ENCODE measurements at places on chromosomes 7 and 10. TPM values are rescaled to one million over a fixed set of nuclear protein-coding genes. Genes with fewer than 3 reads are reported as not detected.

DNA sequence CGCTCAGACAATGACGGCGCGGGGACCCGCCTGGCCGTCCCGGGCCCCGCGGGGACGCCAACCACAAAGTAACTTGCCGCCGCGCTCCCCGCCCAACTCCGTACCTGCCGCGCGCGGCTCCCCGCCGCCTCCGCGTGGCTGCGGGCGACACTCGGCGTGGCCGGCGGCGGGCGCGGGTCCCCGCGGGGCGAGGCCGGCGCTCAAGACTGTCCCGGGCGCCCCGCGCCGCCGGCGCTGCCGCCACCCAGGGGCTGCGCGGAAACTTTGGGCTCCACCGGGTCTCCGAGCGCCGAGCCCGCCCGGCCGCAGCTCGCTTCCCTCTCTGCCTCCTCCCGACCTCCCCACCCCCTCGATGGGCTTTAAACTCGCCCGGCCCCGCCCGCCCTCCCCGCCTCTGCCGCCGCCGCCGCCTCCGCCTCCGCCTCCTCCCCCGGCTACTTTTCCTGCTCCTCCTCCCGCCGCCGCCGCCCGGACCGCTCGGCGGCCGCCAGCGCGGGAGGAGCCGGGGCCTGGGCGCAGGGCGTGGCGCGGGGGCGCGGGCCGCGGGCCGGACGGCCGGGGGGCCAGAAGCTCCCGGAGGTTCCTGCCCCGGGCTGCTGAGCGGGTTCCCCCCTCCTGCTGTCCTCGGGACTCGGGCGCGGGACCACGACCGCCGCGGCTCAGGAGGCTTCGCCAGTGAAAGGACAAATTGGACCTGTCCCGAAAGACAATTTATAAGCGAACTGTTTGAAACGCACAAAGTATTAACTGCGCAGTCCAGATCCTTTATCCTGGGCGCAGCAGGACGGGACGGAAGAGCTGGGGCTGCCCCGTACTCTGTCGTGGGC is 10.6 kb upstream of the GRB10 start:
- peak; percentile 53 for DNase-seq

DNA sequence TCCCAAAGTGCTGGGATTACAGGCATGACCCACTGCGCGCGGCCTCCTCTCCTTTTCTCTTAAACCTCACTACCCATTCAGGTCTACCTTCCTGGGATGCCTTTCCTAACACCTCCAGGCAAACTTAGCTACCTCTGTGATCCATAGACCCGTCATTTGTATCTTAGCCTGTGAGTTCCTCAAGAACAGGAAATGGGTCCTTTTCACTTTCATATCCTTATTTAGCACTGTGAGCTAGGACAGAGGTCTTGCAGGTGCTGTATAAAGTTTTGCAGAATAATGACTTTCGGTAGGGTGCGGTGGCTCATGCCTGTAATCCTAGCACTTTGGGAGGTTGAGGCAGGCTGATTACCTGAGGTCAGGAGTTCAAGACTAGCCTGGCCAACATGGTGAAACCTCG is 215.7 kb downstream of the RELN start:
- no peak for DNase-seq

GRCh38 chr10:99344715-99345114 is 15.6 kb downstream of the CNNM1 start:
- no peak for DNase-seq

DNA sequence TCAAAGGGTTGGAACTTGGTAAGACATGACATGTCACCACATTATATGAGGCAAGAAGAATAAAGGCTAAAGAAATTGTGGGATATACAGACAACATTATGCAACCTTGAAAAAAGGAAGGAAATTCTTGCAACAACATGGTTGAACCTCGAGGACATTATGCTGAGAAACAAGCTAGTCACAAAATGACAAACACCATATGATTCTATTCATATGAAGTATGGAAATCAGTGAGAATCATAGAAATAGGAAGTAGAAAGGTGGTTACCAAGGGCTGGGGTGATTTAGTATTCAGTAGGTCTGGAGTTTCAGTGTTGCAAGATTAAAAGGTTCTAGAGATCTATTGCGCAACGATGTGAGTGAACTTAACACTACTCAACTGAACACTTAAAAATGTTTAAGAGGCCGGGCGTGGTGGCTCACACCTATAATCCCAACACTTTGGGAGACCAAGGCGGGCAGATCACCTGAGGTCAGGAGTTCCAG is 126.9 kb upstream of the TBX20 start:
- DNase-seq: no peak

GRCh38 chr7:105452085-105452484 is 63.4 kb upstream of the SRPK2 start:
- peak; percentile 87 for DNase-seq

- no peak for DNase-seq
These were observed 595.6 kb downstream of the GRM8 start for GRCh38 chr7:126657137-126657536.

DNA sequence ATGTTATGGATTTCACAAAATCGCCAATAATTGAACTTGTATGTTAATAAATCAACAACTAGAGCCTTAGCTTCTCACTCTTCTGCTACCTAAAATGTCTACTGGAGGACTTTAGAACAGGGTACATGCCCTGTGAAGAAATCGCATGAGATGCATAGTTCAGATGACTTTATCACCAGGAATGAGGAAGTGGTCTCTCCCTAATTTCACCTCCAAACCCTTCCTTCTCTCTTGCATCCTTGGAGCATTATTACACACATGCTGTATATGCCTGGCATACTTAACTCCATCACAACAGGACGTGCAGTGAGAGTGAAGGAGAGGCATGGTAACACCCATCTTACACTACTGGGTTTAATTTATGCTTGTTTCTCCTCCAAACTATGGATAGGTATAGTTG is 27.8 kb downstream of the RHEB start:
- no peak for DNase-seq

GRCh38 chr10:93309062-93309461 is 173.1 kb downstream of the MYOF start:
- peak; percentile 14 for DNase-seq

GRCh38 chr10:101087965-101088364 is 26.2 kb downstream of the KAZALD1 start:
- DNase-seq: no peak

GRCh38 chr7:152462995-152463708 is 27.3 kb upstream of the KMT2C start:
- peak; percentile 54 for DNase-seq

DNA sequence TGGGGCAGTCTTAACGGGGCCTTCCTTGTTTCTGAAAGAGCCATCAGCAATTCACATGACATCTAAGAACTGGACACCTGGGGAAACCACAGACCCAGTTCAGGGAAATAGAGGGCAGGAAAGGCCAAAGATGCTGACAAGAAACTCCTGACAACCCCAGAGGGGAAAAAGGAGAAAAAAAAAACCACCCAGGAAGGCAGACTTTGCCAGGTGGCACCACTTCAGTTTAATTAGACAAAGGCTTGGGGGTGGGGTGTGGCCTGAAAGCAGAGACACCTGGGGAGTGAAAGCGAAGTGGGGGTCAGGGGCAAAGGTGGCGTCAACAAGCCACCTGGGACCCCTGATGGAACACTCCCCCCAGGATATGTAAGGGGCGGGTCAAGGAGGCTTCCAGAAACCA is 53.6 kb downstream of the RAB11FIP2 start:
- DNase-seq: no peak

DNA sequence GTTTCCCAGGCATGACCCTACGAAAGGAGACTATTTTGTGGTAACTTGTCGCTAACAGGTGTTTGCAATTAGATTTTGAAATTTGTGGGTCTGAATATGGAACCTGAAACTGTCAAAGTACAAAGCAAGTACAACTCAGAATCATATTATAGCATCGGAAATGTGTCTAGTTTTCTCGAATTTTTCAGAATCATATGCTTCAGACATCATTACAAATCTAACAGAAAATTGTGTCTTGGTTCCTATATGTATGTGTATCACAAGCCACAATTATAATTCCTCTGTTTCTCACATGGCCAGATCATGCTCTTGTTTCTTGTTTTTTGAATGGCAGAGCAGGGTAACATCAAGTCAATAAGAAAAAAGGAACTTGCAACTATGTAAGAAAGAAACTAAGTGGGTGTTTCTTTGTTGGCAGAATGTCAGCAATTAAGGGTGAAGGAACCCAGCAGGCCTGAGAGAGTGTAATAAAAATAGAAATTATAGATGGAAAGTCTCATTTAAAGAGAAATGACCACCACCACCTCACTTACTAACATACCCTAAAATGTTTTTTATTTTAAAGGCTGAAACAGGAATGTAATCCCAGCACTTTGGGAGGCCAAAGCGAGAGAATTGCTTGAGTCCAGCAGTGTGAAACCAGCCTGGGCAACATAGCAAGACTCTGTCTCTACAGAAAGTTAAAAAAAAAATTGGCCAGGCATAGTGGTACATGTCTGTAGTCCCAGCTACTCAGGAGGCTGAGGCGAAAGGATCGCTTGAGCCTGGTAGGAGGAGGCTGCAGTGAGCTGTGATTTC is 51.3 kb downstream of the PRTFDC1 start:
- peak; percentile 47 for DNase-seq

- no peak for DNase-seq
These were observed 24.9 kb upstream of the CD36 start for GRCh38 chr7:80613519-80613918.

- DNase-seq: no peak
These were observed 471.4 kb downstream of the ADRA2A start for GRCh38 chr10:111548084-111548726.

DNA sequence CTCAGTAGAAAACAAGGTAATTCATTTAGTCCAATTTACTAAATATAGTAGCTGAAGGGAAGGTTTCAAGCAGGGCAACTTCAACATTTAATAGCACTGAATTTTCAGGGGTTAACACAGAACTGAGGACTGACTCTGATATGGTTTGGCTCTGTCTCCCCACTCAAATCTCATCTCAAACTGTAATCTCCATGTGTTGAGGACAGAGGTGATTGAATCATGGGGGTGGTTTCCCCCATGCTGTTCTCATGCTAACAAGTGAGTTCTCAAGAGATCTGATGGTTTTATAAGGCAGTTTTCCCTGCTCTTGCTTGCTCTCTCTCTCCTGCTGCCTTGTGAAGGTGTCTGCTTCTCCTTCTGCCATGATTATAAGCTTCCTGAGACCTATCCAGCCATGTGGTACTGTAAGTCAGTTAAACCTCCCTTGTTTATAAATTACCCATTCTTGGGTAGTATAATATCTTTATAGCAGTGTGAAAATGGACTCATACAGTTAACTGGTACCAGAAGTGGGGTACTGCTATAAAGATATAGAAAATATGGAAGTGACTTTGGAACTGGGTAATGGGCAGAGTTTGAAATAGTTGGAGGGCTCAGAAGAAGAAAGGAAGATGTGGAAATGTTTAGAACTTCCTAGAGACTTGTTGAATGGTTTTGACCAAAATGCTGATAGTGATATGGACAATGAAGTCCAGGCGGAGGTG is 9.8 kb upstream of the UMAD1 start:
- no peak for DNase-seq

DNA sequence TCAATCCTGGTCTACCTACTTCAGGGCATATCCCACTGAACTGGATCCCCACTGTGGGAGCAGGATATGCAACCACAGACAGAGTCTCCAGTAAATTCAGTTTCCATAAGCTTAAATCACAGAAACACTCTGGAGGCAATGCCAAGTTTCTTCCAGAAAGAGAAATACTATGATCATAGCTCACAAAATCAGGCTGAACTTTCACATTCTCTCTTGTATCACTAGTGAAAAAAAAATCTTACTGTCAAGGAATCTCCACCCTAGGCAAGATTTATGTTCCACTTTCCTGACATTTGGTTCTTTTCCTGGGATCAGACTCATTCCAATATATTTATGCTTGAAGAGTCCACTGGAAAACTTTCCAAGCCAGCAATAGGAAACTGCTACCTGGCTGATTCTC is 749.0 kb downstream of the SUGCT start:
- peak; percentile 30 for DNase-seq

DNA sequence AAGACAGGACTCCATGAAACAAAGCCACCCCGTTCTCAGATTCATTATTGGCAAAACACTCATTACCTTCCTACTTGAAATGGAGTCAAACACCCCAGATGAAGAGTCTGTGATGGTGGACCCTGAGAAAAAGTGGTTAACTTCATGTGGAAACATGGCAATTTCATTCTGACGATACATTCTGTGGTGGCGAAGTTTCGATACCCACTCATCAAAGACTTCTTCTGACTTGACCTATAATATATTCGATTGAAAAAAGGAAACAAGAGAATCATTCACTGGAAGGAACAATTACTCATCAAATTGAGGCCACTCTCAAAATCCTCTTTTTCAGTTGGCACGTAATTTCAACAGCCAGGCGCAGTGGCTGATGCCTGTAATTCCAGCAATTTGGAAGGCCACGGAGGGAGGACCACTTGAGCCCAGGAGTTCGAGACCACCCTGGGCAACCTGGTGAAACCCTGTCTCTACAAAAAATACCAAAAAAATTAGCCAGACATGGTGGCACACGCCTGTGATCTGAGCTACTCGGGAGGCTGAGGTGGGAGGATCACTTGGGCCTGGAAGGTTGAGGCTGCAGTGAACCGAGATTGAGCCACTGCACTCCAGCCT is 108.8 kb upstream of the GSDME start:
- DNase-seq: no peak

GRCh38 chr7:41674505-41675023 is 28.3 kb downstream of the INHBA start:
- DNase-seq: no peak

DNA sequence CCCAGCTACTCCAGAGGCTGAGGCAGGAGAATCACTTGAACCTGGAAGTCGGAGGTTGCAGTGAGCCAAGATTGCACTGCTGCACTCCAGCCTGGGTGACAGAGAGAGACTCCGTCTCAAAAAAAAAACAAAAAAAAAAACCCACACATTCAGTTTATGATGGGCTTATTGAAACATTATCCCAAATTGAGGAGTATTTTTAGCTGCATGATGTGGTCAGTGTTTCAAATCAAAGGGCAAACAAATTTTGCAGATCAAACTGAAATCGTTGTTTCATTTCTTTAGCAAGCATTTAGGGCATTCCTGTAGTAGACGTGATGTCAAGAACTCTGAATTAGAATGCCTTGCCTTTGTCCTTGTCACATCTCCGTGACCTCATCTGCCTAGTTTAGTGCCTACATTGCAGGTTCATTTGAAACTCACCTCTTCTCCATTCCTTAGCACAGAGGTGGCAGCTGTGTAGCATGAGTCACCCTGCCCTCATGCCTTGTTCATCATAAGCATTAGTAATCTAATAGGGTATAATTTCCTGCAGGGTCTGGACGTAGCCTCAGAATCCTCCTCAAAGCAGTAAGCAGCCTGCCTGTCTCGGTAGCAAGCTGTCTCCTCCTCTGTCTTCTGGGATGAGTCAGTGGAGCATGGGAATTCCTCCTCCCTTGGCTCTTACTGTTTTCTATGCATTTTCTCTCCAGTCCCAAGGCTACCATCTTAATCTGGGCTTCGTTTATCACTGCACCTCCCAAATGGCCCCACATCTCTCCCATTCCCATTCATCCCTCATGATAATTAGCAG is 73.8 kb downstream of the CUL1 start:
- no peak for DNase-seq

- DNase-seq: no peak
These were observed 132.7 kb downstream of the KCNMA1 start for GRCh38 chr10:77504873-77505257.

The OR2A7 gene
- polyA plus RNA-seq: 1.4 TPM

The VTI1A gene
- 18.4 TPM for polyA plus RNA-seq

The ADAM22 gene
- 8.5 TPM for polyA plus RNA-seq

The MRPL43 gene
- 64.6 TPM for polyA plus RNA-seq

The PLEKHA1 gene
- polyA plus RNA-seq: 37.2 TPM

The TFEC gene
- 2.2 TPM for polyA plus RNA-seq

The PITX3 gene
- 11.6 TPM for polyA plus RNA-seq

The ATRNL1 gene
- polyA plus RNA-seq: 1.7 TPM

The PRXL2A gene
- 86.9 TPM for polyA plus RNA-seq

The ELN gene
- 137 TPM for polyA plus RNA-seq

The MET gene
- polyA plus RNA-seq: 8.5 TPM

The NAT16 gene
- not detected for polyA plus RNA-seq

The SYCE1 gene
- polyA plus RNA-seq: not detected

The TMEM236 gene
- 0.21 TPM for polyA plus RNA-seq

The DNAJC9 gene
- polyA plus RNA-seq: 17.5 TPM

The COL13A1 gene
- polyA plus RNA-seq: 11.2 TPM

The VSTM4 gene
- 43.6 TPM for polyA plus RNA-seq
